ENCODE measurements at places on chromosomes 7 and 10. TPM values are rescaled to one million over a fixed set of nuclear protein-coding genes. Genes with fewer than 3 reads are reported as not detected.

Gene SMO
- 82.9 TPM for total RNA-seq

- no peak for DNase-seq
Measured at GRCh38 chr10:72107325-72108003, 19.1 kb upstream of the SPOCK2 start.

GRCh38 chr10:129219364-129219763, 247.7 kb upstream of the MGMT start:
- DNase-seq, result no peak

- no peak for DNase-seq
Measured at GRCh38 chr7:22375359-22376048, 18.6 kb upstream of the RAPGEF5 start.

Gene SLC39A12
- total RNA-seq, result 0.21 TPM

DNA sequence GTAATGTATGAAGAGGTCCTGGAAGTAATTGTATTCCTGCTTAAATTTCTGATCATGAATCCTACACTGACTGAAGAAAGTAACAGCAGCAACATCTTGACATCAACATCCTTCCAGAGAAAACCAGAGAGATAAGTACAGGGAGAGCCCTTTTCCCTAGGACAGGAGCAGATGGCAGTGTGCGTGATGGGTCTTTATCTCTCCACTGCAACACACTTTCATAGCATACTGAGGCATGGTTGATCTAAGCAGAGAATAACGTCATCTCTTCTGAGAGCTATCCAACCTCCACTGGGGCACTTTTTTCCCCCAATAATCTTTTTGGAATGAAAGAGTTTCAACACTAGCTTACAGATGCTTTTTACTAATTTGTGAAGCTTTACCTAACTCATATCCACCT, 342 bp downstream of the OR2A25 start:
- DNase-seq, result no peak

Gene VWDE
- 46.3 TPM for total RNA-seq

GRCh38 chr10:104472957-104473745, 119.5 kb downstream of the CFAP58 start:
- no peak for DNase-seq

DNA sequence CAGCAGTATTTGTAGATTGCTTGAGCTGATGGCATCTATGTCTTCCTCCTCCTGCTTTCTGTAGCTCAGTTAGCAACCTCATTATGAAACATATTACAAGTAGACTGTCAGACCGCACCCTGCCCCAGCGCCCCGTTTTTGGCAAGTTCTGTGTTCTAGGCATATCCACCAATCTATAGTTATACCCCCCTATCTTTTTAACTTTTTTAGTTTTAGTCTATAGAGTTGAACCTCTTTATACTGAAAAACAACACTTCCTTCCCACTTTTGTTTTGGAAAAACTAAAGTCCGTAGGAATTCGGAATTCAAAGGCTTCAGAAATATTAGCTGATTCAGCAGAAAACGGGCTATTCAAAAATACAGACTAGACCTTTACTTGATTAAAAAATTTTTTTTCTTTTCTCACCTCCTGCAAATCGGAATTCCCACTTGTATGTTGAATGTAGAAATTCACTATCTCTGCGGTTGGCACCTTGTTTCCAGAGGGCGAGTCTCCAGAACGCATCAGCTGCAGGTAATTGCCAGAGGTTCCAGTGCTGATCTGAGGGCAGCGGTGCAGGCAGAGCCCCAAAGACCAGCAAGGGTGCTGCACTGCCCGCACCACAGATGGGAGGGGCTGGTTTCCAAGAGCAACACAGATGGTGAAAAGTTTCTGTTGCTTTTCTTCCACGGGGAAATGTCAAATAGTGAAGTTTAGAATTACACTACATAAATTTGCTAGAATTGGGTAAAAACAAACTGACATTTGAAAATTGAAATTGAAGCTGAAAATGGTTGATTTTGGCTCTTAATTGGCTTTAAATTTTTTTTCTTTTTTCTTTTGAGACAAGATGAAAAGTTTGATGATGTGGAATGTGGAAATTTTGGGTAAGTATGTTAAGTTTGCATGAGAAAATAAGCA, 2.2 kb upstream of the FZD8 start:
- peak; percentile 15 for DNase-seq

Gene SPDYE9
- total RNA-seq, result not detected

Gene ZNF467
- total RNA-seq, result 19.9 TPM

Gene FAM24A
- total RNA-seq, result not detected

Gene NAMPT
- 36.4 TPM for total RNA-seq

Gene PDLIM1
- 96.3 TPM for total RNA-seq

DNA sequence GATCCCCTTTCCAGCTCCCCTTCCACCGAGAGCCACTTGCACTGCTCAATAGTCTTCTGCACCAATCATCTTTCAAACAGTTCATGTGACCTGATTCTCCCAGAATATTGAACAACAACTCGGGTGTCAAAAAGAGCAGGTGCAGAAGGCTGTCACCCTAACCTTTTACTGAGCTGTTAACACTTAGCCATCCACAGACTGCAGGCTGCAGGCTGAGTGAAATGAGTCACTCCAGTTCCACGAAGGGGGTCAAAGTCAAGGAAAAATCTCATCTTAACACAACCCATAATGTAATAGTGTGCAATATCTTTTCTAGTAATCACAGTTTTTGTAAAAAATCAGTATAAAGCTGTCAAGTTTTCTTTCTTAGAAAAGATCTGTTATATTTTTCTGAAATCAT, 63.1 kb downstream of the MTPAP start:
- no peak for DNase-seq

Gene GIMAP5
- total RNA-seq, result 0.45 TPM

DNA sequence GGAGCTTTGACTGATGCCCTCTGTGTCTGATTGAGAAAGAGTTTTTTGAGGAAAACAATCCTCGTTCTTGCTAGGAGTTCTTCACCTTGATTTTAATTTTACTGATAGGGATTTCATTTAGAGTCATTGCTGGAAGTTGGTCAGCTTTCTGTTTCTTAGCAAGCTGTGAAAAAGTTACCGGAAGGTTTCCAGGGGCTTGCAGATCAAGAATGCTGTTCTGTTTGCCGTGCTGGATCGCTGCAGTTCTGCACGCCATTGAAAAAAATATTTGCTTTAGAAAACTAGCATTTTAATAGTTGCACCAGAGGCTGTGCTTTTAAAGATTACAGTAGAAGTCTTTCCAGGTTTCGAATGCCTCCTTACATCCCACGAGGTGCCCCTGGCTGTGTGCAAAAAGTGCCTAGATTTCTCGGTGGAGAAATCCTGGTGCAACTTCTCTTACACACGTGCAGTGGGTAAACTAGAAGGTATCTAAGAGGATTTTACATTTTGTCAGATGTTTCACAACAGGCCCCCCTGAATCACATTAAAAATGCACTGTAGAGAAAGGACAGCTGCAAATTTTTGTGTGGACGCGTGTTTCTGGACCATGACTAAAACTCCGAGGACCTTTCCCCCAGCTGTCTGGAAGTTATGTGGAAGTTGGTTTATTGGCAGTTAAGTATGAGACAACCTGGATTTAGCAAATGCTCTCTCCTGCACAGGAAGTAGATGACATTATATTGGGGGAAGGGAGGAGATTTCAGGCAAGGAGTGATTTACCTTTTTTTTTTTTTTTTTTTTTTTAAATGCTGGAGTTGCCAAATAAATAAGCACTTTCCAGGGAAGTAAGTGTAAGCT, 5.8 kb downstream of the TCF7L2 start:
- peak; percentile 78 for DNase-seq

GRCh38 chr10:100786591-100786990, 41.2 kb downstream of the PAX2 start:
- DNase-seq, result no peak

DNA sequence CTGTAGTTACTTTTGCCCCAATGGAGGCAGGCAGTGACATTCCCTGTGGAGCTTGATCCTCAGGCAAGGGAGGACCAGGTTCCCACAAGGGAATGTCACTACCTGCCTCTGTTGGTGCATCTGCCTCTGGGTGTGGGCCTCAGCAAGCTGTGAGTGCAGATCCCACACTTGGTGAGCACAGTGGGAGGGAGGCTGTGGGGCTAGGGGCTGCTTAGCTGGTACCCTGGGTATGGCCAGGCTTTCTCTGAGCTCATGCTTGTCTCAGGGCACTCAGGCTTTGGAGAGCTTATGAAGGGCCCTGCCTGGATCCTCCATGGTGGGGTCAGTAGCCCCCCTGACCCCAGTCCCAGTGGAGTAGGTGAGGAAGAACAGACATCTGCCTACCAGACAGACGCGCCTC, 16.2 kb upstream of the ZNF488 start:
- DNase-seq, result no peak
